ENCODE measurements at places on chromosomes 3 and 15. TPM values are rescaled to one million over a fixed set of nuclear protein-coding genes. Genes with fewer than 3 reads are reported as not detected.

IL5RA gene
- not detected for total RNA-seq

GP5 gene
- 0.05 TPM for total RNA-seq

NBEAL2 gene
- total RNA-seq: 38.8 TPM

ATP13A5 gene
- total RNA-seq: not detected

CDC25A gene
- 12.8 TPM for total RNA-seq

Data from Panc1 (cell line).